T-helper 1 cell (primary cell): ENCODE measurements at places on chromosomes 3 and 15.

GRCh38 chr15:49987198-49987785 lies 131.7 kb downstream of the ATP8B4 start:
- DNase-seq: no peak

DNA sequence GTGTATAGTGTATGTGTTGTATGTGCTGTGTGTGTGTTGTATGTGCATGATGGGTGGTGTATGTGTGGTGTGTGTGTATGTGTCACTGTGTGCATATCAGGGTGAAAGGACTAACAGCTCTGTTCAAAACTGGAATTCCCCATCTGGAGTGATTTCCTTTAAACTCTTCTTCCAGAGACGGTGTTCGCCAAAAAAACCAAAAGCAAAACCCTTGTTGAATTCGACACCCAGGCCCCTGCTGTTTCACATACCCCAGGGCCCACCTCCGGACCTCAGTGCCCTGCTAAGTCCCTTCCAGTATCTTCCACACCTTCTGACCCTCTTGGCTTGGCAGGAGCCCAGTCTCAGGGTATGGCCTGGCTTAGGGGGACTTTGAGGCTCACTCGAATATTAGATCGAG lies 44.9 kb upstream of the SEC13 start:
- peak; percentile 20 for DNase-seq

DNA sequence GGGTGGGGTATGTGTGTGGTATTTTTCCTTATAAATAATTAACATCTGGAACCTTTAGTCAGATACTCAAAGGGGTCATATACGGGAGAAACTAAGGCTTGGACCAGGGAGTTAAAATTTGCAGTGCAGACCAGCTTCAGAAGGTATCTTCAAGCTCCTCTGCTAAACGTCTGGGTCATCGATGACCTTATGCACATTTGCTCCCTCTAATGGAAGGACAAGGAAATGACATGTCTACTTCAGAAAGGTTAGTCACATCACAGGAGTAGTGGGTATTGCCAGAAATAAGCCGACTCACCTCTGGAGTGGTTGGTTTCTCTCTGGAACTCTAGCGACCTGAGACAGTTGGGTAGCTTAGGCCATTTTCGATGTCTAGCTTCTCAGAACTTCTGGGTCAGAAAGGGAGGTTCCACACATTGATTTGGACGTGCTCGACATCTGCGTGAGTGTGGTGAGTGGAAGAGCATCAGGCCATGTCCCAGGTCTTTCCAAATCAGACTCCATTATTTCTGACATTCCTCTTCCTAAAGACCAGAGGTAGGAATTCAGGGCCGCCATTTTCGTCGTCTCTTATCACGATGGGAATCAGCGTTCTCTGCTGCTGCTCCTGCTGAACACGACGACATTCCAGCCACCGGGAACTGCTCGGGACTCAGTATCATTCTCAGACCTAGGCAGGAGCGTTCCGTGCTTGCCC lies 31.8 kb upstream of the RASA2 start:
- no peak for DNase-seq

DNA sequence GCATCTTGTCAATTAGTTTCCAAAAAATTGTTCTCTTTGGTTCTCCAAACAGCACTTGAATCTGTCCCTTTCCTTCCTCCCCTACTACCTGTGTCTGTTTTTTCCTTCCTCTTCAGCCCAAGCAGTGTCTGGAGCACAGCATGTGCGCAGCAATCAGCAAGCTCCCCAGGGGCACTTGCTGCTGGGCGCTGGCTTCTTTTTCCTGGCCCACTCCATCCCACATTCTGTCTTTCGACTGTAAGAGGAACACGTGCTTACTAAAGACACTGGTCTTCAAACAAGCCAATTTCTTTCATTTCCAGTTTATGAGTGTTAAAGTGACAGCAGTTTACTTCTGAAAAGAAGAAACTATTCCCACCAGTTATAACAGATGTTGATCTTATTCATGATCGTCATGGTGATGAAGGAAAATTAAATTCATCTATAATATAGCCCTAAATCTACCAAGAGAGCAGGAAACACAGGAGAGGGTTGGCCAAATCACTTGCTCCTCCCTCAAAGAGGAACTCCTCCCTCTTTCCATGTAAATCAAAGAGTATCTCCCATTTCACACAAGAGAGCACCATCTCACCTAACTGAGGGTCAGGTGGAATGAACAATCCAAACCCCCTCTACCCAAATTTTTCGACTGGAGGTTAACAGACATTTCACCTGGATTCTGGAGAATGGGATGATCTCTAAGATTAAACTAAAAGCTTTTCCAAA lies 115.4 kb downstream of the IGF2BP2 start:
- no peak for DNase-seq

- DNase-seq: no peak
Measured at GRCh38 chr15:99930696-99931095, 197.5 kb upstream of the LYSMD4 start.

DNA sequence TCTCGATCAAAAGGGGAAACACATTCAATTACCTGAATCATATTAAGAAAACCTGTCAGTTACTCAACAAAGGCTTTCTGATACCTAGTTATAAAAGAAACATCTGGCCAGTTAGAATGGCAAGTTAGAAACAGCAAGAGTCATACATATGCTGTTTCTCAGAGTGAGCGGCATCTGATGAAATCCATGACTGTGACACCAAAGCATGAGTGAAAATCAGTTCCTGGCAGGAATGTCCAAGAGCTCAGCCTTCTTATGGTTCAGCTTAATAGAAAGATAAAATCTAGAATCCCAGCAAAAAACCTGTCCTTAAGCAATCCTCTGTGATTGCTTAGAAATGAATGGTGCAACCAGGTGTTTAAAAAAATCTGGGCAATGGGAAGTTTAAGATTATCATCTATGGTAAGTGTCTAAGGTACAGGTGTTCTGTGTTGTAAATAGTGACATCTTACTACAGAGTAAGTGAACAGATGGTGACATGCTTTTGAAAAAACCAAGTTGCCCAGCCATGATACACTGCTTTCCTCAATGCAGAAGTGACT lies 18.8 kb downstream of the B4GALT4 start:
- DNase-seq: no peak

DNA sequence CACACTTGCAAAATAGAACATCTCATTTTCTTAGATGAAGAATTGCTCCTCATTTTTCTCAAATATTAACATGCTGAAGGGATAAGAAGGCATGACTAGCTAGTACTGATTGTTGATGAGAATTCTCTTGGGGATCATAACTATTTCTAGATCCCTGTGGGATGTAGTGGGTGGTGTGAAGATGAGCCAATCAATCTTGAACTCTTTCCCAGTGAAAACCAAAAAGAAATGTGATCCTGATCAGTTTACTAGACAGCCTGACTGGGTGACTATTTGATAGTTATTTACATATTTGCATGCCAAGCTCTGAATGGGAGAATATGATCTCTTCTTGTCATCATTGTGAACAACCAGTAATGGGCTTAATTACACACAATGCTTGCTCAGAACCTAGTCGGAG lies 63.7 kb downstream of the ZIC1 start:
- DNase-seq: no peak

- no peak for DNase-seq
Measured at GRCh38 chr3:161175506-161175905, 45.6 kb upstream of the NMD3 start.

DNA sequence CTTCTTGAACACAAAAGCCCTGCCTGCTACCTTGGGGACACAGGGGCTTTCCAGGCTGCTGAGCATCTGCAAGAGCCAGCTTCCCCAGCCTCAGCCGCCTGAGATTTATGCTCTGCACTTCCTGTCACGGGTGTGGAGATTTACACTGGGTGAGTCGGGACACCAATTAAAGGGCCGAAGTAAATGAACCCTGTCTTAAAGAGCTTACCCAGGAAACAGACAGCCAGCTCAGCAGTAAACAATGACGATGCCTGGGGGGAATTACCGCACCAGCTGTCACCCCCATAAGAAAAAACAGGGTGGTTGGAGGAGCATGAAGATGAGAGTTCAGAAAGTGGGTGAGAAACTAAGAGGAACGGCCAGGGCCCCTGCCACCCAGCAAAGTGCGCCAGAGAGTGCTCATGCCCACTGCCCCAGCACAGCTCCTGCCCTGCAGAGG lies 37.5 kb upstream of the IQSEC1 start:
- DNase-seq: no peak

DNA sequence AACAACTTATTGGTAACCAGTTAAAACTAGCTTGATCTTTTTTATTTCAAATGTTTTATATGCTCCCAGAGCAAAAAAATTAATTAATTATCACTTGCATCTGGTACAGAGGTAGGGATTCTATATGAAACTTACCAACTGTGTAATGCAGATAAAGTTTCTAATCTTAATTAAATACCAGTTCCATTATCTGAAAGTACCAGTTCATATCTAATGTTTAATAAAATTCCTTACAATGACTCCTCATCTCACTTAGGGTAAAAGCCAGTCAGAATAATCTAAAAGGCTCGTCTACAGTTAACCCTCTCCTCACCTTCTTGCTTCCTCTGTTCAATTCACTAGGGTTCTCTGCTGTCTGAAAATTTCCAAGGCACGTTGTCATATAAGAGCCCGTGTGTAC lies 384.8 kb downstream of the RBMS3 start:
- no peak for DNase-seq

- DNase-seq: no peak
Measured at GRCh38 chr15:45251888-45252287, at the start of gene SLC28A2. Gene SLC28A2, plus strand, starts transcription at chr15:45252234. Its CDS starts 982 bp downstream, at chr15:45253216.

DNA sequence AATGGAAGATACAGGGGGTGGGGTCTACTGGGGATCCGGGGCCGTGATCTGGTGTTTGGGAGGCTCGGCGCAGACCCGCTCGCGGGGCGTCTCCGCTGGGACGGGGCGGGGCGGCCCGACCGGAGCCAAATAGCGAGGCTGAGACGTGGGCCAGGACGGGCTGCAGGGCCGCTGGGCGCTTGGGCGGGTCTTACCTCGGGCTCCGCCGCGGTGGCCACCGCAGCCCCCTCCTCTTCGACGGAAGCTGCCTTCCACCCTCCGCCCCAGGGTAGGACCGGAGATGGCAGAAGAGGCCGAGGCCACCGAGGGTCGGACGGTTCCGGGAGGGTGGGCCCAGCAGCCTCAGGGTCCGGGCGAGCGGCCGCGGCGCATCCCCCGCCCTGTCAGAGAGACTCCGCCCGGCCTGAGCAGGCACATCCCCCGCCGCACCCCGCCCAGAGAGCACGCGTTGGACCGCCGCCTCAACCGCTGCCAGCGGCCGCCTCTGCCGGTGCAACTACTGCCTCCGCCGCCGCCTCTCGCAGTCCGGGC lies 399 bp downstream of the MYO9A start:
- peak; percentile 32 for DNase-seq
